ENCODE measurements at places on chromosomes 1 and 21. TPM values are rescaled to one million over a fixed set of nuclear protein-coding genes. Genes with fewer than 3 reads are reported as not detected.

- no peak for DNase-seq
These were observed 62.5 kb downstream of the IL23R start for GRCh38 chr1:67228791-67229190.

The SYCP1 gene
- not detected for total RNA-seq

- DNase-seq = no peak
These were observed 889 bp downstream of the CLEC20A start for GRCh38 chr1:178495741-178496409.

DNA sequence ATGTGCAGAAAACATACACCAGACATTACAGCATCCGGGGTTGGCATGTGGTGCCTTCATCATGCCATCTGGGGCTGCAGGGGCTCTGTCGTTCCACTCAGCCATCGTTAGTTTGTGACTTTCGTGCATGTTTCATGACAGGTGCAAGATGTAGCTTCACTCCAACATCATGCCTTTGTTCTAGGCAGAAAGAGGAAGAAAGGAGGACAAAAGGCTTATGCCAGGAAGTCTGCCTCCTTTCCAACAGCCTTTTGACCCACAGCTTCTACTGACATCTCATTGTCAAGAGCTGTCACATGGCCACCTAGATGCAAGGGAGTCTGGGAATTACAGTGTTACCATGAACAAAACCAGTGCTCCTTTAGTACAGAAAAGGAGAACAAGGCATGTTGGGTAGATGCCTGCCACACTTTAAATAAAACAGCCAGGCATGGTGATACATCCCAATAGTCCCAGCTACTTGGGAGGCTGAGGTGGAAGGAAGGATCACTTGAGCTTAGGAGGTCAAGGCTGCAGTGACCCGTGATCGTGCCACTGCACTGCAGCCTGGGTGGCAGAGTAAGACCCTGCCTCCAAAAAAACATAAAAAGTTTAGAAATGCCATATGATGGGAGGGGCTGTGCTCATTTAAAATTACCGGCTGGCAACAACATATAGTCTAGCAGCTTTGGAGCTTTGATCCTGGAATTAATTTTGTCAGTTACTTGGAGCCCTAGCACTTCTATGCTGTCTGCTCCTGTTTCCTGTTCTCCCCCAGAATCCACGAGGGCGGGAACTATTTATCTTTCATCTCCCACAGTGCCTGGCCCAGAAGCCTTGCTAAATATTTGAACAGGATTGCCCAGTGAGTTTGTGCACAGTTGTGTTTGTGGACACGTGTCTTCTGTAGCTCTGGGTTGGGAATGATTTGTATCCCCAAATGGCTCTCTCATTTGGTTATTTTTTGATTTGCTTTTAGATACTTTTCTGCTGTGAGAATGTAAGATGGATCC lies 7.4 kb downstream of the DOP1B start:
- DNase-seq = no peak

The ERICH3 gene
- total RNA-seq = not detected

The GJA4 gene
- total RNA-seq = not detected

GRCh38 chr1:29785137-29785527 lies 548.8 kb downstream of the PTPRU start:
- no peak for DNase-seq

DNA sequence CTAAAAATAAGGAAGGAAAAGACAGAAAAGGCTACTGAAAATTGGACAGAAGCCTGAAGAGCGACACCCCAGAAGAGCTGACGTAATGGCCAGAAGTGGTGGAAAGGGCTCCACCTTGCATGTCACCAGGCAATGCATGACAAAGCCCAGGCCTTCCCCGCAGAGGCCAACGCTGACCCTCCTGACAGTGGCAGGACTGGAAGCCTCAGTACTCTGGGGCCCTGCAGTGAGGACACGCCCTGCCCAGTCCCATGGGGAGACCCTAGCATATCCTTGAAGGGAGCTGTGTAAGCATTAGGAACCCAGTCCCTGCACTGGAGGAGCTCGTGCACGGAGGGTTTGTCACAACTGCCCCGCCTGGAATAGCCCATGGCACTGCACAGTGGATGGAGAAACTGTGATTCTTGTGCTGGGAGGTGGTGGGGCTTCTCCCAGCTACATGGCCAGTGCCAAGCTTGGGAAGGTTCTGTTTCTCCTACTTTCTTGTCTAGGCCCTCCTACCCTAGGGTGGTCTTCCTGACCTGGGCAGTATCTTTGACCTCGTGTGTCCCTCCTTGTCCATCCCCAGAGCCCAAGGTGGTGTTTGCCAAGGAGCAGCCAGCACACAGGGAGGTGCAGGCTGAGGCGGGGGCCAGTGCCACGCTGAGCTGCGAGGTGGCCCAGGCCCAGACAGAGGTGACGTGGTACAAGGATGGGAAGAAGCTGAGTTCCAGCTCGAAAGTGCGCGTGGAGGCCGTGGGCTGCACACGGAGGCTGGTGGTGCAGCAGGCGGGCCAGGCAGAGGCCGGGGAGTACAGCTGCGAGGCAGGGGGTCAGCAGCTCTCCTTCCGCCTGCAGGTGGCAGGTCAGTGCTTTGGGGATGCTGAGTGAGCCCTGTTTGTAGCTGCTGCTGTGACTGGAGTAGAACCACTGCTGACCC lies 60.4 kb downstream of the OBSCN start:
- no peak for DNase-seq

The RASAL2 gene
- 0.69 TPM for total RNA-seq

- DNase-seq = no peak
These were observed 26.5 kb downstream of the ZNF362 start for GRCh38 chr1:33282791-33283190.

The CD58 gene
- total RNA-seq = 4.4 TPM

DNA sequence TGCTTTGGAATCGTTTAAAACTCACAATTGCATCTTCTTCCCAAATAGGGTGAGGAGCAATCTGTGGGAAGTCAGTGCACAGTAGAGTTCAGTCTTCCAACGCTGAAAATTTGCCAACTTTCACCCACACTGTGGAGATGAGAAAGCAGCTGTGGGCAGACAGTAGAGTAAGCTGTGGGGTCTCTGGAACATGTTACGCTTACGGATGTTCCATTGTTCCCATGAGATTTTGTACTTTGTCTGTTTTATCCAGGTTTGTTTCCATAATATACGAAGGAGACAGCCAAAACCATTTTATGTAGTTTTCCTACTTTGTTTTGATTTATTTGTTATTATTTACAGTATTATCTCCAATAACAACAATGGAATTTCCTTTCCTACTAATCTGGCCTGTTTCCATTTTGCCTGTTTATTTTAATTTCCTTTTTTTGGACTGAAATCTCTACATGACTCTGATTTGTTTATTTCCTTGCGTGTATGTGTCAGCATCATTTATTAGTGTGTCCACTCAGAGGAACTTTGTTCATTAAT lies 65.1 kb upstream of the RGL1 start:
- DNase-seq = no peak

DNA sequence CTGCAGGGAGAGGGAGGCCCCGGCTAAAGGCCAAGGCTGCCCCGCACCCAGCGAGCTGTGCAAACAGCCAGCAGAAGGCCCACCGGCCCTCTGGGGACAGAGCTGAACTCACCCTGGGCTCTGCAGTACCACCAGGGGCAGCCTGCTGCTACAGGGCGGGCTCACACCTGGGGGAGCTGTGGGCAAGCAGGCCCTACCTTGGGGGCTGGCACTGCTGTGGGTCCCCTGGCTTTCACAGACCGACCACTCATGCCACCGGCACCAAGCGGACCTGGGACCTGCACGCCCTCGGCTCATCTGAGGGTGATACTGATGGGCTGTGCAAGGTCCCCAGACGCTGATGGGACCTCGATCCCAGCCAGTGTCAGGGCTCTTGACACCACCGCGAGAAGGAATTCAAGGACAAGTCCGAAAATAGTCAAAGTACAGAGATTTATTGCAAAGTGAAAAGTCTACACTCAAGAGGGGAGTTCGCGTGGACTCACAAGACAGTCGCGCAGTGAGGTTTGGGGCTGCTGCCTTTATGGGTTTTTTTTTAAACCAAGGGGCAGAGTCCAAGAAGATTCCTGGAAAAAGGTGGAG lies 61.0 kb upstream of the ADARB1 start:
- no peak for DNase-seq

The S100A13 gene
- total RNA-seq = 2.6 TPM

The FAM163A gene
- 0.17 TPM for total RNA-seq
